ENCODE measurements at places on chromosomes 12 and 14. TPM values are rescaled to one million over a fixed set of nuclear protein-coding genes. Genes with fewer than 3 reads are reported as not detected.

KRT2 gene
- not detected for total RNA-seq

TAS2R42 gene
- total RNA-seq, result not detected

RFLNA gene
- total RNA-seq, result 15.0 TPM

CPNE6 gene
- total RNA-seq, result not detected

LLPH gene
- total RNA-seq, result 3.1 TPM

CCND2 gene
- 111 TPM for total RNA-seq

TPH2 gene
- not detected for total RNA-seq

RCOR1 gene
- total RNA-seq, result 22.8 TPM

RARG gene
- total RNA-seq, result 38.4 TPM

NANOG gene
- 0.06 TPM for total RNA-seq

SRRM4 gene
- 0.06 TPM for total RNA-seq

BATF gene
- total RNA-seq, result 1.8 TPM

SPSB2 gene
- total RNA-seq, result 11.3 TPM

EML1 gene
- 46.6 TPM for total RNA-seq

CRACR2A gene
- total RNA-seq, result 1.8 TPM

PDE3A gene
- total RNA-seq, result 46.7 TPM

IL26 gene
- total RNA-seq, result not detected

OTX2 gene
- 0.23 TPM for total RNA-seq

KLHL33 gene
- total RNA-seq, result 1.5 TPM

KLRF1 gene
- total RNA-seq, result 0.70 TPM

MMAB gene
- total RNA-seq, result 23.8 TPM

UNC79 gene
- total RNA-seq, result 1.1 TPM

All from metanephros (tissue), 2 donors.